ENCODE measurements at places on chromosomes 11 and 22.
A peak's percentile ranks its signal among the peaks of the same experiment; 100 is the strongest.

GRCh38 chr11:116185551-116185950 is 587.2 kb downstream of the BUD13 start:
- no peak for DNase-seq

- no peak for DNase-seq
These were observed 56.4 kb upstream of the LMO1 start for GRCh38 chr11:8320076-8320475.

GRCh38 chr11:114215871-114216795 is 80.1 kb upstream of the NNMT start:
- DNase-seq = no peak

DNA sequence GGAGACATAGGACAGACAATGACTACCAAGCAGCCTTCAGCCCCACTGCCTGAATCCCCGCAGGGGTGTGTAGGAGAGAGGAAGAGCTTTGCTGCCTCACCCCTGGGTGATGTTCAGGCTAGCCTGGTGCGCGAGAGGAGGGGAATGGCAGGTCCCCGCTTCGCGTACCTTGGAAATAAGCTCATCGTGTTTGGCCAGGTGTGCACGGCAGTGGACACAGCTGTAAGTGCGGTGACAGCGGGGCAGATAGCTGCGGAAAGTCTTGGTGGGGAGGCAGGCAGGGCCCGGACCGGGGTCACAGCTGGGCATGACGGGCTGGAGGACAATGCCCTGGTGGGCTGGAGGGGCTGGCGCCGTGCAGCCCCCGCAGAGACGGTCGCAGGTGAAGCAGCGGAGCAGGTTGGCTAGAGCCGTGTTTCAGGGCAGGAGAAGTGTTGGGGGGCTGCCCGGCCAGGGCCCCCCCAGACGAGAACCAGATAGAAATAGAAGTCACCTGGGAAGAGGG is 2.9 kb downstream of the YPEL4 start:
- DNase-seq = no peak

GRCh38 chr11:32905028-32905667 is 12.5 kb downstream of the QSER1 start:
- DNase-seq = no peak

DNA sequence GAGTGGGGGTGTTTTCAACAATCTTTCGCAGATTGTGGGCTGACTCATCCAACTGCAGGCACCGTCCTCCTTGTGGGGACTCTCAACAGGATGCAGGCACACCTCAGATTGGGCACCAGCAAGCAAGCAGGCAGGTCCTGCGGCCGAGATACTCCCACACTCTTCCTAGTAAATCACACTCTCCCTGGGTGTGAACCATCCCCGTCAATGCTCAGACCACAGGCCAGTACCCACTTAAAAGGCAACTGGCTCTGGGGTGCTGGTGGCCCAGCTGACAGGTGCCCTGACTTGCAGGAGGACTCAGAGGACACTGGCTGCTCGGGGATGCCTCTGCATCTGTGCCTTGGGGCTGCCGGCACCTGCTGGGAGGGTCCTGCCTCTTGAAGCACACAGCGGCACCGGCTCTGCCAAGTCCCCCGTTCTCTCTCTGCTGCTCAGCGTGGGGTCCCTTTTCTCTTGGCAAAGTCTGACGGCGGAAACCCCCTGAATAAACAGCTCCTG is 282.5 kb downstream of the CTTN start:
- no peak for DNase-seq

DNA sequence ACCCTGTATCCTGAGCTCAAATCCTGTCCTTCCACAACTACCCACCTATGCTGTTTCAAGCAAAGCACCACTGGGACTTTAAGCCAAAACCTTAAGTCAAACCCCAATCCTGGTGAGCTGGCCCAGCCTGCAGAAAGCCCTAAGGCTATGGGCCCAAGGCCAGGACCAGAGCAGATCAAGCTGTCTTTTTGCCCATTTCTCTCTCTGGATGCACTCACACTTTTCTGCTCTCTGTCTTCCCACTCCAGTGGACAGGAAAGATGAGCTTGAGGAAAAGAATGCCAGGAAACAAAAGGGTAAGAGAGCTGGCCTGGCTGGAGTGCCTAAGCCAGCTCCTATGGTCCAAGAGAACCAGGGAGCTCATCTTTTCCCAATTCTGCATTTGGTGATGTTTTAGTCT is 284.3 kb upstream of the ISX start:
- no peak for DNase-seq

- no peak for DNase-seq
These were observed 388.3 kb downstream of the TENM4 start for GRCh38 chr11:79052544-79052943.

DNA sequence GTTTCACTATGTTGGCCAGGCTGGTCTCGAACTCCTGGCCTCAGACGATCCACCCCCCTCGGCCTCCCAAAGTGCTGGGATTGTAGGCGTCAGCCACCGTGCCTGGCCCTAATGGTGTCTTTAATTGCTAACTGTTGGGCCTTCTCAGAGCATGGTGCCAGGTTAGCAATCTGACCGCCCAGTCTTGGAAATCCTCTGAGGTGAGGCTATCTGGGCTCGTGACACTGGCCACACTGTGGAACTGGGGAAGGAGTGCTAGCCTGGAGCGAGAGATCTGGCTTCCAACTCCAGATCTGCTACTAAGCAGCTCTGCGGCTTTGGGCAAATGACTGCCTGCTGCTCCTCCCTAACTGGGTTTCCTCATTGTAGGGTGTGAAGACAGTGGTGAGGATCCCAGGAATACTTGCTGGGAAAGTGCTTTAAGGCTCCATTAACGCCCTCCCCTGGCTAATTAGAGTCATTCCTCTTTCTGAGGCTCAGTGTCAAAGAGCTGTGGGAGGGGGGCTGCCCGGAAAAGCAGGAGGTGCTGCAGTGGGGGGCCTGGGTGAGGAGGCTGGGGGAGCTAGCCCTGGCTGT is 35.4 kb downstream of the CHRDL2 start:
- DNase-seq = no peak

DNA sequence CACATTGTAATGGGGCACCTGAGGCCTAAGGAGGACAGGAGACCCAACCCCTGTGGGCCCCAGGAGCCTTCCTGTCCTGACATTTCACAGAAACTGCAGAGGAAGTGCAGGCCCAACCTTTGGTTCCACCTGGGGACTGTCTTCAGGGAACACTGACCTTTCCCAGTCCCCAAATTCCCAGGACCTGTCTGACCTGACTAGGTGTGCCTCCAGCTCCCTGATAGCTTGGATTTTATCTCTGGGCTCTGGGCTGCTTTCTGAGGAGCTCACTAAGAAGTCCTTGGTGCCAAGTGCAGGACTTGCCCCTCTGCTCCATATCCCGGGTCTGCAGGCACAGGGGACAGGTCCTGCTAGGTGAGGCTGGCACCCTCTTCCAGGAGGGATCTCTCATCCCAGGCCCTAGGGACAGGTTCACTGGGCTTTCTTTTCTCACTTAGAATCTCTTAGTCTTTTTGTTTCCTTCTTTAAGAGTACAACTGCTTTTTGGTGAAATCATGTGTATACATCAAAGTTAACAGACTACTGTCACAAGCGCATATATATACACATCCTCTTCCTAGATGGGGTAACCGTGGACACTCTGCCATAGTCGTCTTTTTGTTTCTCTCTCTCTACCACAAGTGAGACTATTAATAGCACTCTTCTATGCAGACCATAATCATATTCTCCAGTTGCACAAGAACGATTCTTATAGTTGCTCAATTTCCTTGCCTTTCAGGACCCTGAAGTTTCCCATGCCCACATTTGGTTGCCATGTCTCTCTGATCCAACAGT is 72.0 kb upstream of the IGLL5 start:
- no peak for DNase-seq

GRCh38 chr11:122853971-122854446 is 15.7 kb downstream of the CRTAM start:
- DNase-seq = peak; percentile 69

- DNase-seq = no peak
These were observed 4.0 kb downstream of the CCKBR start for GRCh38 chr11:6263662-6264061.

DNA sequence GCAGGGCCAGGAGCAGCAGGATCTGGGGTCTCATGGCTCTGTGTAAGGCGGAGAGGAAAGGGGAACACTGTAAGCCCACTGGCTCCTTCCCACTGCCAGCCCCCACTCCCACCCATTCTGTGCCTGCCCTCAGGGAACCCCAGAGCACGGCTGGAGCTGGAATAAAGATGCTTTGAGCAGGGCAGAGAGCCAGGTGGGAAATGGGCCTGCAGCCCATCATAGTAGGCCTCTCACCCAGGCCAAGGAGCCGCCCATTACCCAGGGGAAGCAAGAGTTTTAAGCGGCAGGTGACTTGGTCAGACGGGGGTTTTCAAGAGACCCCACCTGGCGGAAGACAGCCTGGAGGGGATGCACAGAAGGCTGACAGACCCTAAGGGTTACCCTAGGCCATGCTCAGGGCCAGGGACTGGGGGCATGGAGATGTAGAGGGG is 4.6 kb downstream of the LRRC32 start:
- DNase-seq = no peak

- DNase-seq = no peak
These were observed 96.6 kb upstream of the AKIP1 start for GRCh38 chr11:8814209-8814922.

GRCh38 chr11:27394781-27395228 is 31.8 kb upstream of the CCDC34 start:
- no peak for DNase-seq

DNA sequence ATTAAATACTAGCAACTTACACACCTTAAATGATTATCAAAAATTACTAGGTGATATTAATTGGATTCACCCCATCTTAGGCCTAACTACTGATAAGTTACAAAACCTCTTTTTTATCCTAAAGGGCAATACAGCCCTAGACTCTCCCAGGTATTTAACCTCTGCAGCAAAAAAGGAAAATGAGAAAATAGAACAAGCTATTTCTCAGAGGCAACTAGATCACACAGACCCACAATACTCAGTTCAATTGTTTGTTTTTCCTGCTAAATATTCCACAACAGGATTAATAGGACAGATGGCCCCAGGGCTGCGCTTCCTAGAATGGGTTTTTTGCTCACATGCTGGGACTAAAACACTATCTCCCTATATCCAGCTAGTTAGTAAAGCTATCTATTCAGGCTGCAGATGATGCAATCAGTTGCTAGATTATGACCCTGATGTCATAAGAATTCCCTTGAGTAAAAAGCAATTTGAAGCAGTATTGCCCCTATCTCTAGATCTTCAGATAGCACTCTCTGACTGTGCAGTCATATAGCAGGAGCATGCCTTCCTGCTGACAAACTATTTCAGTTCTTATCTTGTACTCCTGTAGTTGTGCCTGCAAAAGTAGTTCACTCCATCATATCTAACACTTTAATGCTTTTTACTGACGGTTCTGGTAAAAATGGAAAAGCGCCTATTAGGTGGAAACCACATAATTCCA is 1595.5 kb upstream of the TENM4 start:
- DNase-seq = no peak

- peak; percentile 23 for DNase-seq
These were observed 43.6 kb downstream of the UVRAG start for GRCh38 chr11:75858613-75859012.

DNA sequence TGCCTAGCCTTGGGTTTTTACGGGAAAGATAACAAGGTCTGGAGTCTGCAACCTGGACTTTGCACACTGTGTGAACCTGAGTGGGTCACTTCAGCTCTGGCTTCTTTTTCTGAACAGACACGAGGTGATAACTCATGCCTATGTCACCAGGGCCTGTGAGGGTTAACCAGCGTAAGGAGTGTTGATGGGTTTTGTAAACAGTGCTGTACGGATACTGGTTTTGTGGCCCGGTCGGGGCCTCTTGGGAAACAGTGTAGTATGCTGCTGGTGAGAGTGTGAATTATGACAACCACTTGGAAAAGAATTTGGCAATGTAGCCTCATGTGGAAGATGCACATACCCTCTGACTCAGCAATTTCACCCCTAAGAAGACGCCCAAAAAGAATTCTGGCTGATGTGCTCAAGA is 266.8 kb downstream of the MN1 start:
- peak; percentile 39 for DNase-seq

GRCh38 chr11:78332174-78332866 is 85.3 kb downstream of the GAB2 start:
- DNase-seq = no peak

GRCh38 chr11:112730591-112730990 is 230.6 kb upstream of the NCAM1 start:
- DNase-seq = no peak

- no peak for DNase-seq
These were observed 1180.8 kb downstream of the JRKL start for GRCh38 chr11:97570636-97571035.

DNA sequence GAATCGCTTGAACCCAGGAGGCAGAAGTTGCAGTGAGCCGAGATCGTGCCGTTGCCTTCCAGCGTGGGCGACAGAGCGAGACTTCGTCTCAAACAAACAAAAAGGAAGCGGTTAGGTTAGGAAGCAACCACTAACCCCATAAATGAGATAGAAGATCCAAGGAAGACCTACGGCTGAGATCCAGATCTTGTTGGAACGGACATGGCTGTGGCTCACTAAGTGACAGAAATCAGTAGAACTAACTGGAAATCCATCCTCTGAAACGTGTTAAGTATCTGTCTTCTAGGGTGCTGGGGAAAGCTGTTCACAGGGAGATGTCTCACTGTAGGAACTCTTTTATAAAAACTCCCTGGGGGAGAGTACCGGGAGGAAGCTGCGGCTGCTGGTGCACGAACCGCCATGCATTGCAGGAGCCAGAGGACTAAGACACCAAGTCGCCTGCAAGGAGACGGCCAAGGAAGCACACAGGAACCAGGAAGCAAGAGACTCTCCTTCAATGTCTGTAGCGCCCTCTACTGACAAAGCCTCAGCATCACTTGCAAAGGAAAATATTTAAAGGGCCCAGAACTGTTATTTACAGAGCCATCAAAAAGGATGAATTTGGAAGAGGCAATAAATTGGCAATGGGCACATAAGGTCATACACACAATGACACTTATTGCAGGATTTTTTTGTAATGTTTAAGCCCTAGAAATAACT is 16.9 kb upstream of the SPTY2D1 start:
- DNase-seq = peak; percentile 66

- DNase-seq = no peak
These were observed 48.7 kb upstream of the TNRC6B start for GRCh38 chr22:40128989-40129388.

DNA sequence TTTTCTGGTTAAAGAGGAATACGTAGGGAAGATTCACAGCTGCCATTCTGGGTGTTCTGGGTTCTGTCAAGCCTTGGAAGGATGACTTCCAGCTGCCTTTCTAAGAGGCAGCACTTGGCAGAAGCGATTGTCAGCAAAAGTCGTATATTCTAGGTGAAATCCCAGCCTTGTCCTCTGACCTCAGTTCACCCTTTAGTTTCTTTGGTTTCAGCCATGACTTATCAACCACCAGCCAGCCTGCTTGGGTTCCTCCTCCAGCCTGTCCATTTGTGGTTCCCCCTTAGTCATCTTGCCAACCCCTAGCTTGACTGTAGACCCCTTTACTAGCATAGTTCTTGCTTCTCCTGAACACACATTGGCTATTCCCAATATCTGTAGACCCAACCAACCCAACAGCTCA is 102.3 kb upstream of the CD44 start:
- DNase-seq = no peak

DNA sequence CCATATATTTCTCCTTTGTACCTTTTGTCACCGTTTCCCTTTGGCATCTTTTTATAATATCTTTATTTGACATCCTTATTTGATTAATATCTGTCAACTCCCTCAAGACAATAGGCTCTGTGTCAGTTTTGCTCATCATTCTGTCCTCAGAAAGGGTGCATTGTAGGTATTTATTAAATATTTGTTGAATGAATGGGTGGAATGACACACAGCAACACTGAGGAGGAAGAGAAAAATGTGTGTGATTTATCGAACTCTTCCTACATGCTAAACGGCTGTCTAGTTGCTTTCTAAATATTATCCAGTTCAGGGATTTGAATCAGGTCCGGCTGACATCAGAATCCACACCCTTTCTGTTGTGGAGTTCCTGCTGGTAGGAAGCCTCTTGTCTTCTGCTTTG is 98.2 kb downstream of the NAV2 start:
- DNase-seq = no peak

GRCh38 chr11:69209038-69209350 is 53.3 kb downstream of the SMIM38 start:
- DNase-seq = peak; percentile 29
